NCI-H2081 (cell line): ENCODE measurements at places on chromosomes 2 and 18.

DNA sequence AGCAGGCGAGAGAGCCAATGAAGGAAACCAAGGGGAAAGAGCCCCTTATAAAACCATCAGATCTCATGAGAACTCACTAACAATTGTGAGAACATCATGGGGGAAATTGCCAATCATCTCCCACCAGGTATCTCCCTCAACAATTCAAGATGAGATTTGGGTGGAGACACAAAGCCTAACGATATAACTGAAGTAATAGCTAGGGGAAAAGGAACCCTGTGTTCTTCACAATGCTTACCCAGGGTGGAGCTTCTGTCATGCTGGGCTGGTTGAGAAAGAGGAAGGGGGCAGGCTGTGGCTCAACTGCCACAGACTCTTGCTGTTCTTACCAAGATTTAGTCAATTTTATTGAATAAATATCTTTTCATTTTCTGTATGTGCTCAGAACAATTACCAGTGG, 392.1 kb upstream of the HS6ST1 start:
- no peak for DNase-seq

- DNase-seq: no peak
Observed at GRCh38 chr18:55396979-55397378, 191.0 kb downstream of the TCF4 start.

DNA sequence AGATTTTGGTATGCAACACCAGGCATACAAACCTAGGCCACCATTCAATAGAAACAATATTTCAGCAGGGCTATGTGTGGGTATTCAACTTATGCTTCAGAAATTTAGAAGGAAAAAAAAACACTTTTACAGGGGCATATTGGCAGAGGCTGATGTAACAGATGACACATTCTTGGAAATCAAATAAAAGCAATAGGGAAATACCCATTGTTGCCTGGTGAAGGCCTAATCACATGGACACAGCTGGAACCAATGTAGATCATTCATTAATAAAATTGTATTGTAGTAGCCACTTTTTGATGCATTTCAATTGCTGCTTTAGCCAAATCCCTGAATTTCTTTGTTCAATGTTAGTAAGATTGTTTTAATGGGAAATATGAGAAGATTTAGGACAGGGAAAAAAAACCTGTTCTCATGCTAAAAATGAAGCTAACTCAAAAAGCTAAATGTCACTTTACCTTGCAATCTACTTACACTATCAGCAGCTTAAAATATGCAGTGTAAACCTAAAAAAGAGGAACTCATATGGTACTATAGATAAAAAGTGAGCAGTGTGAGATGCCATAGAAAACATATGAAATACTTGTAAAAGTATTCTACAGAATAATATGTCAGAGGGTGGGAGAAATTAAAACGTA, 289.4 kb downstream of the ZEB2 start:
- no peak for DNase-seq

DNA sequence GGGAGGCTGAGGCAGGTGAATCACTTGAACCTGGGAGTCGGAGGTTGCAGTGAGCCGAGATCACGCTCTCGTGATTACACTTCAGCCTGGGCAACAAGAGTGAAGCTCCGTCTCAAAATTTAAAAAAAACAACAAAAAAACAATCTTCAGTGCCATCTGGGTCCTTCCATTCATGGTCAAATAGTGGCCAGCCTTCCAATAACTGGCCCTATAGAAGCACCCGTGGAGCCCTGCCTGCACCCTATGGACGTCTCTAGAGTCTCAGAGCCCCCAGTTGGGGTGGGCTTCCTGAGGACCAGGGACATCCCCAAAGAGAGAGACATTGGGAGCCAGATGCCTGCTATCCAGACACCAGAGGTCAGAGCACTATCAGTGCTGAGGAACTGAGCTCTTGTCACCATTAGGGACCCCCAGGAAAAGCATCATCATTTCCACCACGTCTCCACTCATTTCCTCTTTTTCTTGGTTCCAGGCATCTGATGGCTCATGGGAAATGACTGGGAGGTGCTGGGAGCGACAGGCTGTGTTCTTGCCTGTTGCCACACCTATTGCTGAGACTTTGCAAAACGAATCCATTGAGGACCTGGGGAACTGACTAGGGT, 9.4 kb downstream of the NEU2 start:
- no peak for DNase-seq

DNA sequence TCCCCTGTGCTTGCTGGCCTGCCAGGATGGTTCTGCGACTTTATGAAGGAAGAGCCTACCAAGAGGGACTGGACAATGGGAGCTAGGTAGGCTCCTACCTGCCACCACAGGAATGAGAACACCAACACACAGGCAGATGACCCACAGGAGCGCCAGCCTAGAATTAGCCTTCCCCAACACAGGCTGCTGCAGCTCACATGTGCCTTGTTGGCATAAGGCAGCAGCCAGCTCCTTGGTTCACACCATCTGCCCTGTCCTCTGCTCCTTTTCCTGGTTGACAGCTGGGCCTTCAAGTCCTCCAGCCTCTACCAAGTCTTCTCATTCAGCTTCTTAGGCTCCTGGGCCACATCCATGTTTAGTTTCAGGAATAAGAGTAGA, 705.4 kb upstream of the RAB6C start:
- DNase-seq: no peak

GRCh38 chr18:41613003-41613609, 341.9 kb upstream of the PIK3C3 start:
- DNase-seq: no peak

DNA sequence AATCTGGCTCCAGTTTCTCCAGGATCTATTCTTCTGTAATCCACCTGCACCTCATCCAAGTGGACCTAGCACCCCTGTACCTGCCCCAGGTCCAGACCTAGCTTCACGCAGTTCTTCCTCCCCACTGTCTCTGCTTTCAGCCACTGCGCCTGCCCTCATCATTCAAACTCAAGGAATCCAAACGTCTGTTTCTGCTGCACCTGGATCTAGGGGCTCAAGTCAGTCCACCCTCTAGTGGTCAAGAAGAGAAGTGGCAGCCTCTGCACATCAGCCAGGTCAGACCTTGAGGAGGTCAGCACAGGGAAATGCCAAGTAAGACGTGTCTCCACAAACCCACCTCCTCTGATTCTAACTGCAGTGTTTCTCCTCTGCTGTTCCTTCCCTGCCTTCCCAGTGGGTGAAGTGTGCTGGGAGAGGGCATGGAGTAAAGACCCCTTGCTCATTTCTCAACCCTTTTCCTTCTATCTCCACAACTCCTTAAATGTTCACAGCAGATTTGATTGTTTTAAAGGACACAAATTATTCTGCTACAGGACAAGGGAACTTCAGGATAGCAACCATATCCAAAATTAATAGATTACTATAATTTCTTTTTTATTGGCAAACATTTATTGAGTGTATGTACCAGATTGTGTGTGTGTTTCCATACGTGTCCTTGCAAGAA, 8.6 kb upstream of the RNF152 start:
- DNase-seq: peak; percentile 29

GRCh38 chr2:133576714-133577113, 8.5 kb upstream of the NCKAP5 start:
- no peak for DNase-seq
